Naive thymus-derived CD8-positive, alpha-beta T cell (primary cell): ENCODE measurements at places on chromosomes 4 and X.

DNA sequence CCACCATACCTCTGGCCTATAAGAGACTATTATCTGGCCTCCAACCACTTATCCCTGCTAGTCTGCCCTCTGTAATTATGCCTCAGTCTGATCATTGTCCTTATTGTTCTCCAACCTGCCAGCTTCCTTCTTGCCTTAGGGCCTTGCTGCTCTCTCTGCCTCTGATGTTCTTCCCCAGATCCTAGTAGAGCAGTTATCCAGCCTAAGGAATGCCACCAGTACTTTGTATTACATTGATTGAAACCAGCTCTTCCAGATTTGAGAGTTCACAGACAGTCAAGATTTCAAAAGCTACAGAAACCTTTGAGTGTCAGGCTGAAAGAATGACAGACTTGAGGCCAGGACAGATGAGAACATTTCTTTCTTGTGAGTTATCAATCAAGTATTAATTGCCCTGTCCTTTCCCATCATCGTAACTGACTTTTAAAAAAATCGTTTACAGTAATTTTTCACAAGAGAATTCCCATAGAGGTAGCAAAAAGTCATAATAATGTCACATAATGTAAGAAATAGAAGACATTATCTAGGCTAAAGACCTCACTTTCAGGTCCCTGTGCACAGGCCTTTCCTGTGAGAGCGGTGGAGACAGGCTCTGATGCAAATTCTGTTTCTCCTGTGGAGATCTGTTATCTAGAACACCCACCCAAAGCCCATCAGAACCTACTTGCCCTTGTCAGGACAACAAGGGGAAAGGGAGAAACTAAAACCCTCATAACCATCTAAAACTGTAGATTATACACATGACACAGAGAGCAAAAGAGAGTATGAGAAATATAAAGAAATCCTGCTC, 64.1 kb upstream of the GUCY1A1 start:
- DNase-seq: no peak

DNA sequence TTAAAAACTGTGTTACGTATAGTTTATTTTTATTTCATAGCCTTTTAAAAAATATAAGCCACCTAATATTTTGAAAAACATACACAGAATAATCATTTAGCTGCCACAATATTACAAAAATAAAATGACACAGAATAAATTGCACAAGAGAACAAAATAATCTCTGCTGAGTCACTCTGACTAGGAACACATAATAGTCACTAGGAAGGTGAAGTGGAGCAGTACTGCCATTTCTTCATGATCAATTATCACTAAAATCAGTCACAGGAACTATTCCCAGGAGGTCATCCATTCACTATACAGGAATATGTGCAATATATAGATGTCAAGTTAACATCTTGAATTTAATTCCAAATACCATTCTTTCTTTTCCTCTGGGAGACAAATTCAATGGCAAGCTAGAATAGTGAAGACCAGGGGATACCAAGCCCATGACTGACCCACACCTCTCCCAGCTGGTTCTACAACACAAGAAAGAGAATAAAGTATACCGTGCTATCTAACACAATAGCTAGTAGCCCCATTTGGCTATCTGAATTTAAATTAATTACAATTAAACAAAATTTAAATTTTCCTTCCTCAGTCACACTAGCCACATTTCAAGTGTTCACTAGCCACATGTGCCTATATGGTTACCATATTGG, 5.9 kb downstream of the SMIM43 start:
- no peak for DNase-seq

DNA sequence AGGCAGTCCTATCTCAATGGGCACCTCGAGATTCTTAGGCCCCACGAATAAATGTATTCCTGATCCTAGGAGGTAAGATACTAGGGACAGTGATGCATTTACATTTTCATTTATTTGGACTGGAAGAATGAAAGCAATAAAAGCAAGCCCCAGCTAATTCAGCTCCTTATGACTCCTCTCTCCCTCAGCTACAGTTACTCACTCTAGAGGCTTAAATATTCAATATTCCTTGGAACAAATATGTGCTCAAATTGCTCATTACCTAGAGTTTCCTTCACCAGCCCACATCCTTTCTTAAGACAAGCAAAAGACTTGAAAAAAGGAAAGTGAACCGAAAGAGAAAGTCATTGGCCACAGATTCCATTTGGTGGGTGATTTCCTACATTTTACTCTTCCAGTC, 13.9 kb downstream of the PAGE2 start:
- no peak for DNase-seq

DNA sequence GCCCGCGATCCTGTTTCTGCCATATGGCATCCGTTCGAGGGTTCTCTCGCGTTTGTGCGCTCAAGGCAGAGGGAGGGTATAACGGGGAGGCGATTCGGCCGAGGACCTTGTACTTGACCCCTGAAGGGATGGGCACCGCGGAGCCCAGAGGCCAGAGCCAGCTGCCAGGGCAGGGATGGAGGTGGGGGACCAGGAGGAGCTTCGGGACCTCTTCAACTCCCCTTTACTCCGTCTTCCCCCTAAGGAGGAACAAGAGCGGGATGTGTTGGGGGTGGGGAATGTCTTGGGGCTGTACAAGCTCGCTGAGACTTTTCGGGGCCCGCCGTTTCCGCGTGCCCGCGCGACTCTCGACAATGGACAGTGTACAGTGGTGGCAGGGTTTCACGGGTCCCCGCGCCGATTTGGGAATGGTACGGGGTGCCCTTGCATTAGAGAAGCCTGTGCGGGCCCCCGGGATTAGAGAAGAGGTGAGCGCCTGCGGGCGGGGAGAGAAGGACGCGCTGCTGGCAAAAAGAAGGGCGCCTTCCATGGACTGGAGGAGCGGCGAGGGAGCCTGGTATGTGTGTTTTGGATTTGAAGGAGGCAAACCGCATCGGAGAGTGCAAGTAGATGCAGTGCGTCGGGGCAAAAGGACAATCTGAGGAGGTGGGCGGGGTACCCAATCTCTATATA, 760 bp downstream of the UGT8 start:
- no peak for DNase-seq

GRCh38 chr4:125231661-125232060, 83.1 kb upstream of the FAT4 start:
- DNase-seq: no peak

- no peak for DNase-seq
These were observed 976.2 kb downstream of the RAB28 start for GRCh38 chr4:12507868-12508481.

DNA sequence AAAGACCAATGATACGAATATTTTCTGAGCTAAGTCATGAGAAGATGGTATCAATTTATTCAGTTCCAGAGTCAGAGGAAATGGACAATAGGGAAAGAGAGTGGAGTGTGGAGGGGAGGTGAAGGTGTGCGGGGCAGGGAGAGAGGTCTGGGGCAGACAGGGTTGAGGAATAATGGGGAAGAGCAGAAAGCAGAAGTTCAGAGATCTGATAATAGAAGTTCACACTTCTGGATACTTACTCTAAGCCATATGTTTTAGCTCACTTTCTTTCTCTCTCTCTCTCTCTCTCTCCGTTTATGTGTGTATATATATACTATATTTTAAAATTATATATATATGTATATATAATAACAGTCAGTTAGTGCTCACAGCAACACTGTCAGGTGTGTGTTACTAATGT, 40.4 kb downstream of the FOXR2 start:
- no peak for DNase-seq

DNA sequence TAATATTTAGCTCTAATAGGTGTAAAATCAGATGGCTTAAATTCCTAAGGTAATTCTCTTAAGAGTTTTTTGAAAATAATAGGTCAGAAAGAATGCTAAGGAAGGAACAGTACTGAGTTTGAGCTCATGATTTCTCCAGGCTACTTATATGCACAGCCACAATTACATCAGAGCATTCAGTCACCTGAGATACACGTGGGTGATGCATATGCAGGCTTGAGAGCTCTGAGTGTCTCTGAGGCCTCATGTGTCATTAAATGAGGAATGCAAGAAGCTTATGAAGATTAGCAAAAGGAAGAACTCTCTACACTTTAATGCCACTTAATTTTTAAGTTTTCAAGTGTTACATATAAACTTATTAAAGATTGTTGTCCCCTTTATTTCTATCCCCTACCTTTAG, 124.0 kb upstream of the STIM2 start:
- DNase-seq: no peak

DNA sequence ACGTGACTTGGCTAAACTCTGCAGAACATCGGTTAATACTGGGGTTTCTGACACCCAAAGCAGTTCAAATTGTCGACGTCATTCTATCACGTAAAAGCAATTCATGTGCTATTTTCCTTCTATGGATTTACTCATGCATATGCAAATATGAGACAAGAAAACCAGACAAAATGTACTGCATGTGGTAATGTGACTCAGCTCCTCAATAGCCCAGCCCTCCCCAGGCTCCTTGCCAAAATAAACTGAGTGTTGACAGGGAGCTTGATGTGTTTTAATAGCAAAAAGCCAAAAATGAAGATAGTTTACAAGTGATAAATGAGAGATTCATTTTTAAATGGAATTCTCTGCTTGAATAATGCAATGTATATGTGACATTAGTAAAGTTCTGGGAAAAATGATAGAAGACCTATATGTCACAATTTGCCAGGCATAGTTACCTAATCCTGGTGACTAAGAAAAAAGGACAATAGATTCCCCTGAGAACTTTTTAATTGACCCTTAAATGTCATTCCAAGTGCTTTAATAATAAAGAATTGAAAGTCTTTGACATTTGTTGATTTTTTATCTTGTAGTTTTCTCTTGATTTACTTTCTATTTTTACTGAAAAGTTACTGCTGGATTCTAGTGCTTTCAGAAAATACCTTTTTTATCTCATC, 1700.6 kb upstream of the TENM3 start:
- no peak for DNase-seq

DNA sequence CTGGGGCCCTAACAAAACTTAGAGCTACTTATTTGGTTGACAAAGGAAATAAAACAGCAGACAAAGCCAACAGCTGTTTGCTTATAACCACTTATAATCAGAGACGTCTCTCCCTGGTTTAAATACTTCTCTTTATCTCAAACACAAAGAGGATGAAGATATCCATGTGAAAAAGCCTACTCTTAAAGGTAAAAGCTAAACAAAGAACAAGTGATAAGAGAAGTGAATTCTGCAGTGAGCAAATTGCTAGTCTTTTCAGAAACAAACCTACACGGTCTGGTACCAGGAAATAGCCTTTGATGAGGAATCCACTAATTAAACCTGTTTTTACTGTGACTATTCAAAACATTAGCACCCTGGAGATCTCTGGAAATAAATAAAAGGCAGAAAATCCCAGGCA, 46.7 kb downstream of the GRIA3 start:
- DNase-seq: no peak

GRCh38 chrX:153595859-153596857, 2.8 kb downstream of the CCNQ start:
- no peak for DNase-seq

GRCh38 chr4:118972167-118972566, 83.5 kb downstream of the SYNPO2 start:
- no peak for DNase-seq

DNA sequence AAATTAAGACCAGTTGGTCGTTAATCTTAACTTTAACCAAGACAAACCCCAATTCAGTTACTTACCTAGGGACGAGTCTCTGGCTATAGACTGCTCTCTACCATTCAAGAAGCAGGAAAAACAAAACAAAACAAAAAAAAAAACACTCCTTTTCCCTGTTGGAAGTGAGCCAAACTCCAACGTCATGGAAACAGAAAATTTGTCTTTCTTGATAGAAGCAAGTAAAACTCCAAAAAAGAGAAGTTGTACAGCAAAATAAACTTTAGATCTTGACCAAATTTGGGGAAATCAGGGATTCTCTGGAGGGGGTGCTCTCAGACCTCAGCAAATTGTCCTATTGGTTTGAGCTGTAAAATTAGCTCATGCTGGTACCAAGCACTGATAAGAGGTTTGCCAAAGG, 3.7 kb downstream of the CNGA1 start:
- DNase-seq: no peak

DNA sequence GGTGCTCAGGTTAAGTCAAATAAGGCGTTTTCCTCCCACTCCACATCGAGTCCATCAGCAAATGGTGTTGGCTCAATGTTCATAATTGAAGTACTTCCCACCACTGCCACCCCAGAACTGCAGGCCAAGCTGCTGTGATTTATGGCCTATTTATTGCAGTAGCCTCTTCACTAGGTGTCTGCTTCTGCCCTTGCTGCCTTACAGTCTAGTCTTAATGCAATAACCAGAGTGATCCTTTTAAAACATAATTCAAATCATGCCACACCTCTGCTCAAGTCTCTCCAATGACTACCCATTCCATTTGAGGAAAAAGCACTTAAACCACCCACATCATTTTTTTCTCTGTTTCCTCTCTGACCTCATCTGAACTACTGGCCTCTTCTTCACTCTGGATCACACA, 220.3 kb downstream of the KCNIP4 start:
- DNase-seq: no peak

GRCh38 chr4:69843301-69843700, 16.6 kb downstream of the SULT1E1 start:
- DNase-seq: no peak

- no peak for DNase-seq
These were observed 133.8 kb upstream of the EMCN start for GRCh38 chr4:100651499-100652175.

DNA sequence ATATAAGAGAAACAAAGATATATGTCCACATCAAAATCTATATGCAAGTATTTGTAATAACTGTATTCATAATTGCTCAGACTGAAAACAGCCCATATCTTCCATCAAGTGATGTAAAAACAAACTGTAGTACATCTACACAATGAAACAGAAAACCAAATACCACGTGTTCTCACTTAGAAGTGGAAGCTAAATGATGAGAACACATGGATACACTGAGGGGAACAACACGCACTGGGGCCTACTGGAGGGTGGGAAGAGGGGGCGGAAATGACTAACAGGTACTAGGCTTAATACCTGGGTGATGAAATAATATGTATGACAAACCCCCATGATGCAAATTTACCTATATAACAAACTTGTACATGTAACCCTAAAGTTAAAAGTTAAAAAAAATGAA, 42.7 kb downstream of the UBA6 start:
- no peak for DNase-seq

GRCh38 chr4:106366026-106366425, 2.6 kb downstream of the GIMD1 start:
- no peak for DNase-seq

DNA sequence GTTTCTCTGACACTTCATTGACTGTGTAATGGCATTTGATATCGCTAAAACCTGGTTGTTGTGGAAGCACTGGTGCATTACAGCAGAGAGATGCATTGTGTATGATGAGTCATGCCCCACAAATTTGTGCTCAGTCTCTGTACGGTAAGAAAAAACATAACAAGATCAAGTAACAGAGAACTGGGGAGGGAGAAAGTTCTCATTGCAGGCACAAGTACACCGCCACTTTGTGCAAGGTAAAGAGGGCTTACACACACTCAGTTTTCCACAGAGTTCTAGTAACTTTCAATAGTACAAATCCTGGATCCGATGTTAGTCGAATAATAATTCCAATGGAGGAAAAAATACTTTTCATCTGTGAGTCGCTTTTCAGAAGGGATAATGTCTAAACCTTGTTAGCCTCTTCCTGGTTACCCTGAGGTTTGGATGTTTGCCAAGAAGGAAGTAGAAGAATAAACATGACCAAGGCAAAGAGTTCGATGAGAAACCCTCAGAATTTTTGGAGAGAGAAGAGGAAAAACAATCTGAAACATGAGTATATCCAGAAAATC, 512.5 kb upstream of the SLIT2 start:
- no peak for DNase-seq

GRCh38 chr4:187929024-187929423, 66.5 kb upstream of the ZFP42 start:
- DNase-seq: no peak
